AML-193 (cell line): ENCODE measurements at places on chromosomes 5 and 9.

GRCh38 chr5:11619339-11620024, 284.8 kb downstream of the CTNND2 start:
- DNase-seq: no peak

DNA sequence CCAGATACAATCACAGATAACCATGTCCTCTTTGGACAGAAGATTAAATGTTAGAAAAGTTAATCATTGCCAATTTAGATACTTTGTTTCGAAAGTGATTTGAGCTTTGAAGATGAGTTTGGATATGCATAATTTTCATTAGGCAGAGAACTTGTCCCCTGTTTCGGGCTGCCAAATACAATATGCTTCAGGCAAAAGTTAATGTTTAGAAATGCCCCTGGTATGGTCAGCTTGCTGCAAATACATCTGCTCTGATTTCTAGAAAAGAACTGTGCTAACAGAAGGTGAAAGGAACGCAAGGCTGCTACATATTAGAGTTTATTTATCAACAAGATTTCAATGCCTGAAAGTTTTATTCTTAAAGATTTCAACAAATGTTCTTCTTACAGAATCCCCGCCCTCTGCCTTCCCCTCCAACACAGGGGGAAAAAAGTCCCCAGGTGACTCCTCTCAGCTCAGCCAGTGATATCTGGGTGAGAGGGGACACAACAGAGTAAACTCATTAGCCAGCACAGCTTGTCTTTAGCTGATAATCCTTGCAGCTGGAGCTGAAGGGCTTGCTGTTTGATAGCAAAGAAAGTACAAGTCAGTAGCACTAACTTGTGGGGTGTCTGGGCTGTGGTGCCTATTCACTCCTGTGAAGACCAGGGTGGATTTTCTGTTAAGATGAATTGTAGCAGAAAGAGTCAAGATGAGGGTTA, 435.7 kb downstream of the DMAC1 start:
- DNase-seq: no peak

GRCh38 chr9:79256691-79257213, 315.0 kb upstream of the TLE4 start:
- DNase-seq: no peak

DNA sequence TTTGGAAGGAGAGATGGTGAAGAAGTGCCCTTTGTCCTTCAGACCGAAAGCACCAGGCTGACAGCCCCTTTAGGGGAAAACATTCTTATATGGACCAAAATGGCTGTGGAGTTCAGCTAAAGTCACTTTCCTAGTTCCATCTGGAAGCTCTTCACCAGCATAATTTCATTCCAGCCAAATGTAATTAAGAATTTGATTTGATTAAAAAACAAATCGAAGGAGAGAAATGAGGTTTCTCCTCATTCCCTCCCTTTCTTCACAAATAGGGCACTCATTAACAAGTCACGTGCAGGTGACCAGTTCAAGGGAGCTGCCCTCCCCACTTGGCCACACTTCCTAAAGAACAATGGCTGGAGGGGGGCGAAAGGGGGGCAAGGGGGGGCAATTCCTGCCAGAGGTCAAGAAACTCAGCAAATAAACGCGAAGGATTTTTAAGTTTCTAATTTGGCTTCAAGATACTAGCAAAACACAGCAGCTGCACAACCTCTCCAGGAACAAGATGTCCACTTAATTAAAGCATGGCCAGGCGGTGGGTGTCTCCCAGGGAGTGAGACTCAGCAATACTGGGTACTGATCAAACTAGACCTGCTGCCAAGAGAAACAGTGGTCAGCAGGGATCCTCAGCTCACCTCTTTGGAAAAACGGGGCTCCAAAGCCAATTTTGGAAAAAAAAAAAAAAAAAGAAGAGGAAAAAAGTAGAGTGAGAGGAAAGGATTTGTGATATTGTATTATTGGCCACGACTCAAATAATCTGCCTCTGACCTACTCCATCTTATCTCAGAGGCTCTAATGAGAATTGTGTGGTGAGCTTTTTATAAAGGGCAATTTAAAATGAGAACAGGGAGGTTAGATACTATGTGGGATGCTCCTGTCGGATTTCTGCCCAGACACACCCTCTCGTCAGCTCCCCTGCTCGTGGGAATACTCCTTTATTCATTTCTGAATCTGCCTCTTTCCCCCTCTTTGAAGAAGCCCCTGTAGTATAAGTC, 254.3 kb downstream of the ZSWIM6 start:
- no peak for DNase-seq

DNA sequence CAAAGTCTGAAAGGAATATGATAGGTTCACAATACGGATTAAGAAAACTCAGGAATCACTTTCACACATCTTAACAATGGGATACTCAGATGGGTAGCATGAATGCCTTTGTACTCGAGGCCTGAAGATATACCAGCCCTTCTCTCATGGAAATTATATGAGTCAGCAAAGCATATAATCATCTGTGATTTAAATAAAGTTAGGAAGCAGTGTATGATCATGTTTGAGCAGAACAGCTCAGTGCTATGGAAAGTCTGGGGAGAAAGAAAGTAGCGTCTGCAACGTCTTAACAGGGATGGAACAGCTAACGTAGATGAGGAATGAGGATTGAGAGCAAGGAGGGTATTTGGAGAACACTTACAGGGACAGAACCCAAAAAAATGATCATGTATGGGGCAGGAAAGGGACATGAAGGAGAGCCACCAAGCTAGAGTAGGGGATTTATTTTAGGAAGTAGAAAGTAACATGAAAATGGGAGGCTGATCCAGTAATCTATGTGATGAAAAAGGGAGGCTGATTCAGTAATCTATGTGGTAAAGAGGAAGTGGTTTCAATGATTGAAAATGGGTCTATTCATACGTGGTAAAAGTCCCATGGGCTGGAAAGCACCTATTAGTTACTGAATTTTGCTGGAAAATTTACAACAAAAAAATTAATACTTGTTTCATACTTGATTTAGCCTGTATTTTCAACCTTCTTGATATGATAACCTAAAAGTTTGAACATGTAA, 85.9 kb downstream of the GNA14 start:
- DNase-seq: peak; percentile 22

DNA sequence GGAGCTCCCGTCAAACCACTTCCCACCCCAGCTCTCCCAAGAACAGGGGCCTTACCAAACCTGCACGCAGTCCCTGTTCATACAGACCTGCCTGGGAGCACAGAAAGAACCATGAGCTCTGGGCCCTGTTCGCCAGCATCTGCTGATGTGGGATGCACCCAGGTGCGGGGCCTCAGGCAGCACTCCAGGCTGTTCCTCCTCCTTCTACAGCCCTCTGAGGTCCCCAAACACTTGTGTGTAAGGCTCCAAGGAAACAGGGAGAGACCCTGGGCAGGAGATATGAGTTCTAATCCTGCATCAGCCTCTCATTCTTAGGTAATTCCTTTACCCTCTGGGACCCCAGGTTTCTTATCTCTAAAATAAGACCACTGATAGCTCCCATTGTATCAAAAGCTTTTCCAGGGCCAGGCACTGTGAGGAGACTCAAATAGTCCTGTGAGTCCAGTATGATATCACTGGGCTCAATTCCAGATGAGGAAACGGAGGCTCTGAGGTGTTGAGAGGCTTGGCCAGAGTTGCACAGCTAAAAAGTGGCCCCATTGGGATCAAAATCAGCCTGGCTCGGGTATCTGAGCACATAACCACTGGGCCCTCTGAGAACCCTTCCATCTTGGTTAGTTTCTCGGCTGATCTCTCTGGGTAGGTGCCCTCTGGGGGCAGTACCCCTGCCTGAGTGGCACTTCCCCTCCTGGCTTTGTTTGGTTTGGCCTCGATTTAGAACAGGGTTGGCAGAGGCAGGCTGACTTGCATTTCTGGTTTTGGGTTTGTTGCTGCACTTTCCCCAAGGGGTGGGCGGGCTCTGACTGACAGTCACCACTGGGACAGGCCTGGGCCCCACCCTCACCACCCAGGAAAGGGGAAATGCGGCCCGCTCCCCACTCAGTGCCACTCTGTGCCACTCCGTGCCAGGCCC, 116.8 kb downstream of the RGS3 start:
- peak; percentile 83 for DNase-seq

GRCh38 chr5:138829341-138829740, 45.8 kb downstream of the LRRTM2 start:
- no peak for DNase-seq

DNA sequence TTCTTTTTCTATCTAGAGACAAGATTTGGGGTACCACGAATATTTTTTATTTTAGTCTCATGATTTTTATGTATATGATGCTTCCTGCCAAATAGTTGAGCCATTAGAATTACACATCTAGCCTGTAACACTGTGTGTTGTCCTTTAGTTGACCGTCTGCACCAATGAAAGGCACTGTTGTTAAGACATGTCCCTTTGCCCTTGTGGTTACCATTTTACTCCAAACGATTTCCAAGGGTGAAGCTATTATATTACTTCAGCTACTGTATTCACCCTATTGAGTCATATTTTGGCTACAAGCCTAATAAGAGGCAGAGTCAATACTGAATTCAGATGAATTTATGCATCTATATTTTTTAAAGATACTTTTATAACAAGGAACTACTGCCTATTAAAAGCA, 207.6 kb downstream of the CETN3 start:
- no peak for DNase-seq

DNA sequence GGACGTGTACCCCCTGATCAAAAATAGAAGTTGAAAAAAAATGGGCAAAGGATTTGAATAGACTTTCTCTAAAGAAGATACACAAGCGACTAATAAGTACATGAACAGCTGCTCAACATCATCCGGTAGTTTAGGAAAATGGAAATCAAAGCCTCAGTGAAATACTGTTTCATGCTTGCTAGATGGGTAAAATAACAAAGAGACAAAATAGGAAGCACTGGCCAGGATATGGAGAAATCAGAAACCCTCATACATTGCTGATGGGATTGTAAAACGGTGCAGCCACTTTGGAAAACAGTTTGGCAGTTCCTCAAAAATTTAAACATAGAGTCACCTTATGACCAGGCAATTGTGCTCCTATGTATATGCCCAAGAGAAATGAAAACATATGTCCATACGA, 65.0 kb upstream of the SUB1 start:
- DNase-seq: no peak

- DNase-seq: no peak
Measured at GRCh38 chr5:132058646-132059042, 1.8 kb upstream of the IL3 start.

DNA sequence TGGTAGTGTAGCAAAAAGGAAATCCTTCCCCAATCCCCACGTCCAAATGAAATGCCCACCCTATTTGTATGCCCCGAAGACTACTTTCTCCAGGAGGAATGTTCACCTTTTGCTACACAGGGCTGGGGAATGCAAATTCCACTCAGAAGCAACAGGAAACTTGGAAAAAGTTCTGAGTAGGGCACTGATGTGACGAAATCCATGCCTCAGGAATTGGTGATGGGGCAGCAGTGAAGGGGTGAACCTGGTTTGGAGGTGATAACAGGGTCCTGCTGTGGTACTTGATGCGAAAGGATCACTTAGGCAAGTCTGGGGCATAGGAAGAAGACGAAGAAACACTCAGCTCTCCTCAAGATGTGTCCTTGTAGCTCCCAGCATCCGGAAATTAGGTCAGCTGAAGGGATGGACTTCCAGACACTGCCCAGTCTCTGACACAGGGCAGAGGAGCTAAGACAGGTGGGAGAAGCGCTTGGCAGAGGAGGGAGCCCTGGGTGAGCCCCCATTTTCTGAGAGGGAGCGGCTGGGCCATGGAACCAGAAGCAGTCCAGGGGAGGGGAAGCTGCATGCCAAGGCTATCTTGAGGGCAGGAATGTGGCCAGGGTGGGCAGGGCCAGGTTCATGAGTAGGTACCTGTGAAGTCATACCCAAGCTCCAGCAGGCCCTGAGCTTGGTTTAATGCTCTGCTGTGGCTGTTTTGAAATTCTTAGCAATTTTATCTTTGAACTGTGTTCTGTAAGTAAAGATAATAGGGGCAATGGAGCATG, 22.2 kb upstream of the MVB12B start:
- DNase-seq: no peak

- no peak for DNase-seq
Measured at GRCh38 chr5:127858116-127858784, 155.1 kb downstream of the CCDC192 start.

DNA sequence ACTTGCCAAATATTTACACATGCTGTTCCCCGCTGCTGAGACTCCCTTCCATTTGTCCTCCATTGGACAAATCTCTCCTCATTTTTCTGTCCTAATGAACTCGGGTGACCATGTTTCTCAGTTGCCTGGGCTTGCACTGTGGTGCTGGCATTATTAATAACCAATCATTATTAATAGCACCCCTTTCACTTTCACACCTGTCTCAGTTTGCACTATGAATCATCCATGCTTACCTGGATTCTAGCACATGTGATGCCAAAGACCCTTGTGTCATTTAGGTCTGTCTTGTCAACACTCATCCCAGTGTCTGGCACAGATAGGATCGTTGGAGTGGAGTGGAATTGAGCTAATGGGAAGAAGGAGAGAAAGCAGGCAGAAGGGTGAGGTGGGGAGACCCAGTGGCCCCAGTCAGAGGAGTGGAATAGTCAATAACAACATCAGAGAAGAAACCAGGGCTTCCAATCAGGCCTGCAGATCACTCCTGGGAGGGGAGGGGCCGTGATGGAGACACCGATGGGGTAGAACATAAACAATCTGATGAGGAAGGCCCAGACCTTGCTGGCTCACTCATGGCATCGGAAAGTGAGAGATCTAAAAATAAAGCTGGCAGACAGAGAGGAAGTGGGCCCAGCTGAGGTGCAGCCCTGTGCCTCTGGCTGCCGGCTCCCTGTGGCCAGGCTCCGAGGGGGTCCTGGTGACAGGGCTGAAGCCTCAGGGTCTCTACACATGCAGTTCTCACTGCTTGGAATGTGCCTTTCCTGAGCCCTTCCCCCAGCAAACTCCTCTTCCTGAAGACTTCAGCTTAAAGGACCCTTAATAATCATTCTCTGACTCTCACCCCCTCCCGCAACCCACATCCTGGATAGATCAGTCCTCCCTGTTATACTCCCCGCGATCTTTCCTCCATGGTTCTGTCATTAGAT, 33.5 kb upstream of the CRB2 start:
- DNase-seq: no peak
